ENCODE measurements at places on chromosomes 11 and 22. TPM values are rescaled to one million over a fixed set of nuclear protein-coding genes. Genes with fewer than 3 reads are reported as not detected.

- DNase-seq = no peak
- H3K27ac ChIP-seq = no peak overlapping the region
- no peaks in the 10 kb centered on the region for H3K36me3 ChIP-seq
- no peaks in the 10 kb centered on the region for H3K27me3 ChIP-seq
- no peaks in the 10 kb centered on the region for H3K4me1 ChIP-seq
Observed at GRCh38 chr11:122242731-122243130, 126.7 kb upstream of the BLID start.

DNA sequence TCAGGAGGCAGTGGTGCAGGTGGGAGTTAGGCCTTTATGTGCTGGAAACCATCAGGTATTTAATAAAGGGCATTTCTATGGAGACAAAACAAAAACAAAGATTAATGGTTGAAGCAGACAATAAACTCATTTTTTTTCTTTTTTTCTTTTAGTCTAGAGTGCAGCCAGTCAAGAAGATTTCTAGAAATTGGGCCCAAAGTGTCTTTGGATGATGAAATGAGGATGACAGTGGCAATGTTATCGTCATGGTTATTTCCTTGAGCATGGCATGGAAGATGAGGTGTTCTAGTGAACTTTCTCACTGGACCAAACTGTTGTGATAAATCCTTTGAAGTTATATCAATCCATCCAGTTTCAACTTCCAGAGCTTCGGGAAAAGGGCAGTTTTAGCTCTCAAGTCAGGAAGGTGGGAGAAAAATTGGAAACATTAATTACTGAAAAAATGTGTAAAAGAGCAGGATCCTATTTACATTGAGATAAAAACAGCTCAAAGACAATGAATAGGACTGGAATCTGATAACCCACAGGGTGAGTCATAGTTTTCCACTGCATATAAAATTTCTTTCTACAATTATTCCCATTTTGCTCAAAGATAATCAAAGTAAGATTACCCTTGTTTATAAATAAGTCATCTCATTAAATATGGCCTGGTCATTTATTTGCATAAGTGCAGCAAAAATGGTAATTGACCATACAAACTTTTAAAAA, 33.0 kb downstream of the PRR5L start:
- no peaks in the 10 kb centered on the region for H3K27me3 ChIP-seq
- H3K27ac ChIP-seq = no peak overlapping the region
- H3K4me1 ChIP-seq = 0 out of 2 replicates have a peak, but pooled peaks cover 7% of the 10 kb centered on the region
- DNase-seq = no peak
- H3K36me3 ChIP-seq = no peaks in the 10 kb centered on the region
- H3K4me3 ChIP-seq = no peak overlapping the region

- H3K27me3 ChIP-seq = no peaks in the 10 kb centered on the region
- no peak for DNase-seq
- no peak overlapping the region for H3K4me3 ChIP-seq
- H3K4me1 ChIP-seq = peaks cover 8% of the 10 kb centered on the region
- H3K36me3 ChIP-seq = peaks cover 52% of the 10 kb centered on the region
- no peak overlapping the region for H3K27ac ChIP-seq
Observed at GRCh38 chr11:72702096-72702495, 27.9 kb upstream of the PDE2A start.

GRCh38 chr22:42217752-42218280, 52.6 kb downstream of the TCF20 start:
- no peak for DNase-seq
- peaks cover 28% of the 10 kb centered on the region for H3K4me1 ChIP-seq
- H3K36me3 ChIP-seq = peaks cover 21% of the 10 kb centered on the region

DNA sequence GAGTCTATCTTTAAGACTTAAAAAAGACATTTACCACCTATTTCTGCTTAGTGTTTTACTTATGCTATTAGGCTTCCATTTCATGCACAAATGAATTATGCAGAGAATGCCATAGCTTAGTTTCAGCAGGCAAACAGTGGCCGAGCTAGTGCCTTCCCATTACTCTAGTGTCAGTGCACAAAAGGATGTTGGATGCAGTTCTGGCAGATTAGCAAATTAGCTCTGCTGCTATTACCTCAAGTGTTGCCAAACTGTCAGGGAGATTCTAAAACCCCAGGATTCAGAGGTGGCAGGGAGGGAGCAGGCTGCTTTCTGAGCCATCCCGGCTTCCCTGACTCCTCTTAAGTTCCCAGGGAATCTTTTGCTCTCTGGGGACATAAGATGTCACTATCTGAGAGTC, 209.4 kb upstream of the NCAM1 start:
- no peaks in the 10 kb centered on the region for H3K27me3 ChIP-seq
- H3K36me3 ChIP-seq = no peaks in the 10 kb centered on the region
- DNase-seq = no peak
- no peaks in the 10 kb centered on the region for H3K4me1 ChIP-seq
- H3K27ac ChIP-seq = no peak overlapping the region

DNA sequence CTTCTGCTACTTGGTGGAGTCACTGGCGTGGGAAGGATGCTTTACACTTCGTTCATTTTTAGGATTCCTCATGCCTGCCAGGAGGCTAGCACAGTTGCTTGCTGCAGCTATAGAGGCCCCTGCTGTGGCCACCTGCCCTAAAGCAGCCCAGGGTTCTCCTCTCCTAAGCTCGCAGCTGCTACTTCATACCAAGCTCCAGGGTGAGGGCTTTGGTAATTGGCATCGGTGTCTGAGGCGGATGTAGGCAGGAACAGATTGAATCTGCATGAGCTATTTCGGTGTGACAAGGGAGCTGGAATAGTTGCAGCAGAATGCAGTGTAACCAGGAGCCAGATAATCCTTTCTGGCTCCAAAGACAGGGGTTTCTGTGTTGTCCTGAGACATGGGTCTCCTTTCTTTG, 133.1 kb downstream of the MICAL2 start:
- no peak overlapping the region for H3K4me3 ChIP-seq
- H3K4me1 ChIP-seq = no peaks in the 10 kb centered on the region
- H3K27me3 ChIP-seq = no peaks in the 10 kb centered on the region
- no peaks in the 10 kb centered on the region for H3K36me3 ChIP-seq
- no peak for DNase-seq
- no peak overlapping the region for H3K27ac ChIP-seq

The SLC17A6 gene
- polyA plus RNA-seq = not detected

The SCN4B gene
- polyA plus RNA-seq = 0.04 TPM

The CLCF1 gene
- polyA plus RNA-seq = 0.22 TPM

Data from GM12878 (cell line).